ENCODE measurements at places on chromosomes 7 and 10.

GRCh38 chr10:43585981-43586729 lies 11.7 kb upstream of the ZNF239 start:
- DNase-seq: no peak

DNA sequence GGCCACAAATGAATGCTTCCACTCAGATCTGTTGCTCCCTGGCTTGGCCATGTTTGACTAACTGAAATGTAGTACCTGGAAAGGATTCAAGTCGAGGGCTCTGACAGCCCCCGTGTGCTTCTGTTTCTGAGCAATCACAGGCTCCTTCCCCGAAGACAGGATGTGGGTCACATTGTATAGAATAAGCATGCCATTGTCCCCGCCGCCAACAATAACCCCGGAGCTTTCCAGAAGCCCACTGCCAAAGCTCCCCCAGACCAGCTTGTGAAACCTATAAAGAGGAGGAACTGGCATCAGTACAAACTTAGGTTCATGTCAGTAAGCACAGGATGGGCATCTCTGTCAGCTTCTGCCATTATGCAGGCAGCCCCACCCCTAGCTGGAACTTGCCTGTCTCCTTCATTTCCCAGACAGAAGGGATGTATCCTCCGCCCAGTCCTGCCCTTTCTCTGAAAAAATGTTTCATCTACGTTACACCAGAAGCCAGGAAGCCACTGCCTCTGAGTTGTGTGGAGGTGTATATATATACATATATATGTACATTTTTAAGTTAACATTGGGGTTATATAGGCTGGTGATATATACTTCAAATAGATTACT lies 10.3 kb downstream of the SEC31B start:
- DNase-seq: no peak

- no peak for DNase-seq
Observed at GRCh38 chr10:14131261-14131960, 199.3 kb downstream of the FRMD4A start.

DNA sequence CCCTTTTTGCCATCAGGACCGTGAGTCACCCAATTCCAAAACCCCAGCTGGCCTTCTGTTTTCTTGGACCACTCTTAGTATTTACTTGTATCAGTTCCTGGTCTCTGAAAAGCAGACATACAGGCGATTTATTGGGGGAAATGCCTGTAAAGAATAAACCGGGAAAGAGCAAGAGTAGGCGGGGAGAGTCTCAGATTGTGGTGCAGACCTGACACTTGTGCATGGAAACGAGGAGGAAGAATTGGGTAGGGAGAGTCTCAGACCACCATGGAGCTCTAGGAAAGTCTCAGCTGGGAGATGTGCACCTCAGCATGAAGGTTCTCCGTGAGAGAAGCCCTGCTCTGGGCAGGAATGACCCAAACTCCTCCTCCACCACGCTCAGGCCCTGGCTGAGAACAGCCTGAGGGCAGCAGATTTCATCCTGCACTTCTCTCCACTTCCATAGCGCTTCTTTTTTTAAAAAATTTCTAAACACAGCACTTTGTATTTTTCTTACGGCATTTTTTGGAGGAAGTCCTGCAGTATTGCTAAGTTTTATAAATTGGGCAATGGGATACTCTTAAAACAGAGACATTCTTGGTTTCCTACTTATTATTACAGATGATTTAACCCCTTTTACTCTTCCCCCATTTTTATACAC lies 6.1 kb upstream of the TASOR2 start:
- DNase-seq: no peak

- DNase-seq: no peak
Observed at GRCh38 chr10:13690281-13690825, 103.6 kb downstream of the PRPF18 start.

DNA sequence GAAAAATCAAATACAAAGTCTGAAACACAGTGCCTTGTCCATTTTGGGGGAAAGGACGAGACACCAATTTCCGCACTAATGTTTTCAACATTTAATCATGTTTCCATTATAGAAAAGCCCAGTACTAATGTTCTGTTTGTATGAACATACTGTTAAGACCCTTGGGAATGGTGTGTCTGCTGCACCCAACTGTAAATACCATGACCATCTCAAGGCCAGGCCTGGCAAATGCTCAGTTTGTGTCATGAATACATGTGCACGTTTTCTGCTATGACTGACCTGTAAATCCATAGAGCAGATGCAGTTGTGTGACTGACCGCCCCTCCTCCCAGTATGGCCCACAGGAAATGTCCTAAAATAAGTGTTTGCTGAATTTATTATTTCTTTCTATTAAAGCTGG lies 270.0 kb downstream of the TNS3 start:
- DNase-seq: no peak

GRCh38 chr10:77163670-77164348 lies 473.8 kb downstream of the KCNMA1 start:
- DNase-seq: peak; percentile 98

DNA sequence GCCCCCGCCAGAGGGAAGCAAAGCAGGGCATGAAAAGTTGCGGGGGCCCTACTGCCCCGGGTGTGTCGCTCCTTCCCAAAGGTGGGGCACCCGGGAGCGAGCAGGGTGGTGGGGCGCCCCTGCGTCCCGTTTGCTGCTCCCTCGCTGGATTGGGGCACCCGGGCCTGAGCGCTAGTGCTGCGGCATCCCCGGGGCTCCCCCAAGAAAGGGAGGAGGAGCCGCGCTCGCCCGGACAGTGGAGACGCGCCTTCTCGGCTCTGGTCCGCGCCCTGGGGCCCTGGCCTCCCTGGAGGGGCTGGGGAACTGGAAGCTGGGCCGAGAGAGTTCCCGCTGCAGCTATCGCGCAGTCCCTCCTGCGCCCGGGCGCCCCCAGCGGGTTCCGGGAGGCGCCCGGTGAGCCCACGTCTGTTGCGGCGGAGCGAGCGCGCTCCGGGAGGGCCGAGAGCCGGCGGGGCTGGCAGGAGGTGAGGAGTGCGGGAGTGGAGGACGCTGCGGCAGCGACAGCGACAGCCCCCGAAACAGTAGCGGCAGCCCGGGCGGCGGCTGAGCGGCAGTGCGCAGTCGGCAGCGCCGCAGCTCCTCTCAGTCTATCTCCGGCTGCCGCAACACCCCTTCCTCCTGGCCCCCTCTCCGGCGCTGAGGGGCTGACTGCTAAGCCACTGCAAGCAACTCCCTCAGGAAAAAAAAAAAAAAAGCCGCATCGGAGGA lies 504 bp upstream of the BMPER start:
- peak; percentile 74 for DNase-seq

- DNase-seq: no peak
Observed at GRCh38 chr7:150766334-150766709, 29.1 kb downstream of the GIMAP5 start.

GRCh38 chr10:106440355-106440754 lies 724.2 kb downstream of the SORCS1 start:
- peak; percentile 51 for DNase-seq

DNA sequence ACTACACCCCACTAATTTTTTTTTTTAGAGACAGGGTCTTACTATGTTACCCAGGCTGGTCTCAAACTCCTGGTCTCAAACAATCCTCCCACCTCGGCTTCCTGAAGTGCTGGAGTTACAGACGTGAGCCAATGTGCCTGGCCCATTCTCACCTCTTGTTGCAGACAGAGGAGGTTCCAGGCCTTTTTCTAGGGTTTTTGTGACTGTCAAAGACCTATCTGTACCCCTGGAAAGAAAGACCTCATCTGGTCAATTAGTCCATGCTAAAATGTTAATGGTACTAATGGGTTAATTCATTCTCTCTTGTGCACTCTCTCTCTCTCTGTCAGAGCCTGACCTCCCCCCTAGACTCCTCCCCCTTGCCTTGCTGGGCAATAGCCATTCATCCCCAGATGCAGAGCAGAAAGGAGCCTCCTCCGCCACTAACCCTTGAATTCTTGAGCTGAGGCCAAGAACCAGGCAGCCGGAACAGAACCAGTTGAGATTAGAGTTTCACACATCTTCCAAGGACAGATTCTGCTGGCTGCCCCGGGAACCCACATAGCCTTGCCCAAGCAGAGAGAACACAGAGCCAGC lies 209.7 kb downstream of the SKIDA1 start:
- peak; percentile 81 for DNase-seq

DNA sequence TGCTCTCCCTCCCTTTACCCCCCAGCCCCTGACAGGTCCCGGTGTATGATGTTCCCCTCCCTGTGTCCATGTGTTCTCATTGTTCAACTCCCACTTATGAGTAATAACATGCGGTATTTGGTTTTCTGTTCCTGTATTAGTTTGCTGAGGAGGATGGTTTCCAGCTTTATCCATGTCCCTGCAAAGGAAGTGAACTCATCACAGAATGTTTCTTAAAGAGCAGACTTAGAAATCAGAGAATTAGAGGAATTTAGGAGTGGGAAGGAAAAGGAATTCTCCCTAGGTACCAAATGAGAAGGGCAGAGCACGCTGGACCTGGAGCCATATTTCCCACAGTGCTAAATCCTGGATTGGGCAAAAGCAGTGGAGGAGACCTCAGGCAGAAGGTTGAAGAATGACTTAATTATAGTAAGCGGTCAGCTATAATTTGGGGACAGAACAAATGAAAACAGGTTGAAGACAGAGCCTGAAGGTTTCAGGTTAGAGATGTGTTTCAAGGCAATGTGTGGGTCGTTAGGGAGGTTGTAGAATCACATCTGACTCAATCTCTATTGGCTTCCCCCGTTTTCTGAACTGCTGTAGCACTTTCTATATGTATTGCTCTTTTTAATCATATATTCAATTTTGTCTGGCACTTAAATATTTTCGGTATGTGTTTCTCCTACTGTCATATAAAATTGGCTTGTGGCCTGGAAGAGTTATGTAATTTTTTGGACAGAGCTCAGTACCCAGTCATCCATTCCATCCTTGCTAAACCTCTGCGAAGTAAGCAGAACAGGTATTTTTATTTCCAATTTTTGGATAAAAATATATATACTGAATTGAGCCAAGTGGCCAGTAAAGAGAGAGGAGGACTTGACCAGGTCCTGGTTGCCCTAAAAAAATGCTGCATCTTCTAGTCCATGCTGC lies 210.5 kb upstream of the KLF6 start:
- DNase-seq: peak; percentile 87

DNA sequence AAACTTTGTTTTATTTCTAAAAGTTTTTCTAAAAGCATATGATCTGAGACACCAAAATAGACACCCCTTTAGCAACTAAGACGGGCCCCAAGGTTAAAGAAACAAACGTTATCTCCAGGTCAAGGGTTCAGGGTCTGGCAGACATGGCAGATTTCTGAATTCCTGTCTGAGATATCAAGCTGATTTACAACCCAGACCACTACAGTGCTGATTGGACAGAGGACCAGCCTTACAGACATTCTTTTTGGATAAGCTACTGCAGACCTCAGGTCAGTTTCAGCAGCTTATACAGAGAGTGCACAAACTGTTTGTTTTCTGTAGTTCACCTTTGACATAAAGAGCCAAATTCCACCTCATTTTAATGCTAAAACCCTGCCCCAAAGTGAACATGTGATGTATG lies 34.8 kb downstream of the SVOPL start:
- no peak for DNase-seq

DNA sequence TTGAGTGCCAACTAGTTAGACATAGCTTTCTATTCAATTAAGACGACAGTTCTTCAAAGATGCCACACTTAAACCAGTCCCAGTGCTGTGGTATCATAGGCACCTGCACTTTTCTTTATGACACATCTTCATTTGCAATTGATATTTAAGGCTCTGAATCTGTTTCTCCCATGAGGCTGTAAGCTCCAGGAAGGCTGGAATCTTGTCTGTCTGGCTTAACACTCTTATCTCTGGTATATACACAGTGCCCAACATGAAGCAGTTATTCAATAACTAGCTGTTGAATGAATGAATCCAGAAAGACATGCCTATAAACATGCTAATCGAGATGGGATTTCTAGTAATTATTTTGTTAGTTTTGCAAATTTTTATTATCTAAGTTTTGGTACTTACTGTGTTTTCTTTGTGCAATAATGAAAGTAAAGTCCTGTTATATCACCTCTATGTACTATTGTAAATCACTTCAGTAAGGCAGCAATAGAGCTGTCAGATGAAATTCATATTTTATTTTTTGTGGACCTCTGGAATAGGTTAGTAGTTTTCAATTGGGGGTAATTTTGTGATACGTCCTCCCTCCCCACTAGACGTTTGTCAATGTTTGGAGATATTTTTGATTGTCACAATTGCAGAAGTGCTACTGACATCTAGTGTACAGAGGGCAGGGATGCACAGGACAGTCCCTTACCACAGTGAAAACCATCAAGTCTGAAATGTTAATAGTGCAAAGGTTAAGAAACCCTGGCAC lies 51.3 kb upstream of the STEAP4 start:
- DNase-seq: no peak

GRCh38 chr10:36534471-36535002 lies 590.9 kb upstream of the ANKRD30A start:
- DNase-seq: peak; percentile 81

DNA sequence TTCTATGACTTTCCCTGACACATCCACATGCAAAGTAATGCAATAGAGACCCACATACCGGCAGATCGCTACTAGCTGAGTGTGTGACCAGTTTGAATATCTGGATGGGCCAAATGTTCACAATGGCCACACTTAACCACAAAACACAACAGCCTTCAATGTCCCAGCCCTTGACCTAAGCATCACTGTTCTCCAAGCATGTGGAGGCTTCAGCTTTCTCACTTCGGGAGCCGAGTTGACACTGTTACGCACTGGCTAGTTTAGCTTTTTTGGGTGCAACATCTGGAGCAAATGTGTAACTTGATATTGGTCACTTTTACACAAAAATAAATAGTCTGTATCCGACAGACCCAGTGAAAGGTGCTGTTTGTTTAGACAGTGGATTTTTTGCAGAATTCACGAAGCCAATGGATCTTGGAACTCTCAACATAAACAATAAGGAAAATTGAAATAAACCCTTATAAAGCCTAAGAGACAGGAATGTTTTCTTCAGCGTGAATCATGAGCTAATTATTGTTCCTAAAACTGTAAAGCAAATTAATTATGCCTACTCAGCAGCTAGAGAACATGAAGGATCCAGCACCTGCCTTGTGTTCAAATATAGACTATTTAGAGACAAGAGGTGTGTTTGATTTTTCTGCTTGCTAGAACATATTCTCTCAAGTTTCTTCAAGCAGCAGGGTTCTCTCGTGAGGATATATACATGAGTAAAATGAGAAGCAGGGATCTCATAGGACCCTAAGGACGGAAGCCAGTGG lies 117.6 kb upstream of the JCAD start:
- no peak for DNase-seq

DNA sequence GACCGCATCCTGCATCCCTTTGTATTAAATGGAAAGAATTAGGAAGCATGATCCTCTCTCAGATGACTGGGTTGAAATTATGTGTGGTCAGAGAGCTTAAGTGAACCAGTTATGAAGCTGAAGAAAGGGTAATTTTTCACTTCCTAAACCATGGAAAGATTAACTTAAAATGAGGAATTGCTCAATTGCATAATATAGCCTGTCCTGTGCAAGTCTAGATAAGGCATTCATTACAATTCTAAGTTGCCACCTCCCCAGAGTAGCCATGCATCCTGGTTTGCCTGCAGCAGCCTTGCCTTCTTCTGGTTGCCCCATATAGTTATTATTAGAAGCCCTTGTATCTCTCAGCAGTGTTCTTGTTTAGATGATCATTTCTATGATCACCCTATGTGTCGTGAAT lies 45.3 kb downstream of the STARD3NL start:
- no peak for DNase-seq

- DNase-seq: no peak
Observed at GRCh38 chr7:70470746-70471145, 661.2 kb upstream of the GALNT17 start.

- DNase-seq: peak; percentile 24
Observed at GRCh38 chr7:43377196-43377960, 205.5 kb upstream of the STK17A start.
